ENCODE measurements at places on chromosomes 7 and 10. TPM values are rescaled to one million over a fixed set of nuclear protein-coding genes. Genes with fewer than 3 reads are reported as not detected.

Gene CYP3A5
- total RNA-seq = 80.3 TPM

- peak overlapping the region; percentile 83 for H3K4me3 ChIP-seq
- peaks cover 8% of the 10 kb centered on the region for H3K36me3 ChIP-seq
- peaks cover 37% of the 10 kb centered on the region for H3K4me1 ChIP-seq
- peak overlapping the region; percentile 86 for H3K27ac ChIP-seq
- H3K27me3 ChIP-seq = no peaks in the 10 kb centered on the region
- DNase-seq = no peak
Measured at GRCh38 chr10:102133373-102134195, 744 bp downstream of the PPRC1 start.

DNA sequence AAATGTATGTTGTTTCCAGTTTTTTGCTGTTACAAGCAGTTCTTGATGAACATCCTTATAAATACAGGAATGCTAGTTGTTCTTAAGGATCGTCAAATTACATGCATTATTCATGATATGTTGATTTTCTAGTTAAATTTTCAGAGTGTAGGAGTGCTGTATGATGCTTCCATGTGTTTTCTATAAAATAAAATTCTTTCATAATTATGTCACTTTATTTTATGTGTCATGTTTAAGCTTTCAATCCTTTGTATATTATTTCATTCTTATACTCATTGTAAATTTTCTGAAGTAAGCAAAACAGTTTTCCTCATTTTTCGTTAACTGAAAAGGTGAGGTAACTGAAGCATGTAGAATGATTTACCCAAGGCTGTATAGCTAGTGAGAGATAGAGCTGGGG lies 16.8 kb upstream of the MYPN start:
- H3K27ac ChIP-seq = no peak overlapping the region
- DNase-seq = no peak
- no peak overlapping the region for H3K4me3 ChIP-seq
- no peaks in the 10 kb centered on the region for H3K27me3 ChIP-seq

- no peak overlapping the region for H3K27ac ChIP-seq
- peaks cover 8% of the 10 kb centered on the region for H3K4me1 ChIP-seq
- H3K4me3 ChIP-seq = no peak overlapping the region
- H3K27me3 ChIP-seq = no peaks in the 10 kb centered on the region
- H3K36me3 ChIP-seq = peaks cover 12% of the 10 kb centered on the region
Measured at GRCh38 chr10:22550732-22551131, 163.6 kb downstream of the PIP4K2A start.

DNA sequence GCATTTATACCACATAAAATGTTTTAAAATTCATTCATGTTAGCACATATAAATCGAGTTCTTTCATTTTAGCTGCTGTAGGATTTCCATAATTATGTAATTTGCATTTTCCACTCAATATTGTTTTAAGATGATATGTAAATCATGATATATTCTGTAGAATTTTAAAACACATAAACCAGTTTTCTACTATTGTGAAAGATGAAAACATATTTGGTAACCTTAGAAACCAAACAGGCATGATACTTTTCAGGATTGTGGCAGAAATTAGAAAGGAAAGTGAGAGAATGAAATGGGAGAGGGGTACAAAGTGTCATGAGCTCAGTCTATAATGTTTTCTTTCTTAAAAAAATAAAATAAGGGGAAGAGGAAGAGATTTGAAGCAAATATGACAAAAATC lies 269.3 kb downstream of the PPP1R3A start:
- no peak overlapping the region for H3K27ac ChIP-seq
- DNase-seq = no peak
- no peaks in the 10 kb centered on the region for H3K4me1 ChIP-seq
- H3K36me3 ChIP-seq = no peaks in the 10 kb centered on the region

Gene NPVF
- total RNA-seq = not detected

Data from vagina (tissue), 2 donors.